ENCODE measurements at places on chromosomes 4 and X.

DNA sequence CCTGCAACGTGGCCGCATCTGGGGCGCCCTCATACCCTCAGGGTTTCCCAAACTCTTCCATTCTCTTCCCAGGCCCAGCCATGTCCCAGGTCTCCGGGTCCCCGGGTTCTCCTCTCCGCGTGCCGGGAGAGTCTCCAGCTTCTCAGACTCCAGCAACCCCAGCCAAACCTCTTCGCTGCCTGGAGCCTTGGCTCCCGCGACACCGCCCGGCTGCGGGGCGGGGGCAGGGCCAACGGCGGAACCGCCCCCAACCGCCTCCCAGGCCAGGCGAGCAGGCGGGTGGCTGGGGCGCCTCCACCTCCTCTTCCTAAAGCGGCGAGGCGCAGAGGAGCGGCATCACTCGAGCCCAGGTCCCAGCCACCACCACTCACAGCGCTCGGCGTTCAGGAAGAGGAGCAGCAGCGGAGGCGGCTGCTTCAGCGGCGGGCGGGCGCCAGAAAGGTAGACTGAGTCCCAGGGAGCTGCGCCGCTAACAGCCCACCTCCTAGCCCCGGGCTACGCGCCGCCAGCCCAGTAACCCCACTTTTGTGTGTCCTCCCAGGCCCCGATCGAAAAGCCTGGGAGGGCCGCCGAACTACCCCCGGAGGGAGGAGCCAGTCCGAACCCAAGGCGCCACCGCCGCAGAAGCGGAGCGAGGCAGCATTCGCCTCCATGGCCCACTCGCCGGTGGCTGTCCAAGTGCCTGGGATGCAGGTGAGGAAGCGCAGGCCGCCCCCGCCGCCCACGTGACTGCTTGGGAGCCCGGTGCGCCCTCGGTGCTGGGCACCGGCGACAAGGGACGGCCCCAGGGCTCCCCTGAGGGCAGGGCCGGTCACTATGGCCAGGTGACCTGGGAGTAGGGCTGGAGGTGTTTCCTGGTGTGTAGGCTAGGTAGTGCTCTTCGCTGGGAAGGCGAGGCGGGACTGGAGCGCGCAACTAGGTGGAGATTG lies at the start of gene STK26:
Gene STK26, plus strand, starts transcription at position 336 of the 929 bp plus-strand sequence. Its CDS starts 316 bp downstream, at position 652.
- peak; percentile 82 for DNase-seq

DNA sequence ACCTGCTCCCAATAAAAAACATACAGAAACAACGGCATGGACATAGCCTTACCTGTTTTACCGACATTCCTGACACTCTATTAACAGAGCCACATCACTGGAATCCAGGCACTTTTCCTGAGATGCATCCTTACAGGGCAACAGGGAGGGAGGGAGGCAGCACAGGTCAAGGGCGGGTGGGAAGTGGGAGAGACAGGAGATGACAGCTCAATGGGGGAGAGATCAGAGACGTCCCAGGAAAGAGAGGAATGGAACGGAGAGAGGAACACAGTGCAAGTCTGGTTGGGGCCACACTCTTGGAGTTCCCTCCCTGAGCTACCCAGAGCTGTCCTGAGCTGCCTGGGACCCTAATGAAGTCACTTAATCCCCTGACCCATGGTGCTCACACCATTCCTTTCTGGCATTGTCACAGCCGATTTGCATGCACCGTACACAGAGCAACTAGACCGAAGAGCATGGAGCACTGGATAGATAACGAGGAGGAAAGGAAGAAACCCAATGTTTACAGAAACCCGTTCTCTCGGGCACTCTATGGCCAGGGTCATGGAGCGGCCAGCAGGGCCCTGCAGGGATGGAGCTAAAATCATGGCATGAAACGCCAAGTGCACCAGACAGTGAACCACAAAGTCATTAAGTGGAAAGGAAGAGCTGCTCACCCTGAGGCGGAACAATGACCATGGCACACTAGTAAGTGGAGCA lies 93.1 kb downstream of the NSUN7 start:
- DNase-seq: no peak

GRCh38 chr4:139761461-139761860 lies 95.8 kb downstream of the MGST2 start:
- DNase-seq: no peak

- DNase-seq: no peak
Measured at GRCh38 chr4:1772853-1773538, 20.1 kb upstream of the FGFR3 start.

- DNase-seq: no peak
Measured at GRCh38 chrX:6095469-6095868, 133.2 kb downstream of the NLGN4X start.

- DNase-seq: no peak
Measured at GRCh38 chr4:166600264-166600663, 634.0 kb downstream of the SPOCK3 start.

DNA sequence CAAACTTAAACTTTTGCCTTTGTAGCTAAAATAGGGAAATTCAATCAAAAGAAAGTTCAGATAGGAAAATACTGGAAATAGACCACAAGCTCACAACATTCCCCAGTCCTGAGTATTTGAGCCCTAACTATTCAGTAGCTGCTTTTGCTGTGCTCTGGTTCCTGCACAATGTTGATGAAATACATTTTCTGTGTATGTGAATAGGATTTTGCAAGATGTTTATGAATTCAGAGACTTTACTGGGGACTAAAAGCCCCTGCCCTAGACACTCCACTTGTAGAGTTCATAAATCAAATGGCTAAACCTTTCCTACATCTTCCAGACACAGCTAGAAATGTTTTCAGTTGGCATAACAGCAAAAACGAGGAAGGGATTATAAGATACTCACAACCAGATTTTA lies 105.9 kb downstream of the FBXO8 start:
- DNase-seq: no peak

DNA sequence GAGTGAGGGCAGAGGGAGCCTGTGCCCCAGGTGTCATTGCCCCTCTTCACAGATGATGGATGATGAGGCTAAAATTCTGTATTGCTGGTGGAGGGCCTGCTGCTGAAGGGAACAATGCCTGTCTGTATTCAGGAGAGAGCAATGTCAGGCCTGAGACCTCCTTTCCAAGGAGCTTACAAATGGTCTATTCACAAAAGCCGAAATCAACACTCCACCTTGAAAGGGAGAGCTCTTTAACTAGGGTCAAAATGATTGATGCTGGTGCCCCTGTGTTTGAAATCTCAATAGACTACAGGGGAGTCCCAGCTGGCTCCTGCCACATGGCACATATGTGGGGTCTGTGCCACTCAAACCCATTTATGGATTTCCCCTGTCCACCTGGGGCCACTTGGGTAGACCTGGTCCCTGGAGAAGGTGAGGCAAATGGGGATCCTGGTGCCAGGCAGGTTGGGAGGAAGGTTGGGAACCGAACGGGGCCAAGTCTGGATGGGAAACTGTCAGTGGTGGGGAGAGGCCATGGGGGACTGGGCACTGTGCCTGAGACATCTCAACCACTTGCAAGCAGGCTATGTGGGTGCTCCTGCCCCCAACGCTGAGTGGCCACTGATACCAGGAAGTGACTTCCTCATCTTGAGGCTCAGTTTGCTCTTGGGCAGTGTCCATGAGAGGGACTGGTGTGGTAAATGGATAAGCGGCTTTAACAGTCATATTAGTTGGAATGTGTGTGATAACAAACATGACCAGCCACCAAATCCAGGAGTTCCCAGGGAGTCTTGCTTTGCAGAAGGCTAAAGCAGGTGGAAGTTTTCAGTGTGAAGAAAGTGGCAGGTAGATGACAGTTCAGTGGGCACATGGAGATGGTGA lies 223.8 kb upstream of the PSAPL1 start:
- DNase-seq: no peak

- DNase-seq: no peak
Measured at GRCh38 chr4:82499738-82500434, 61.9 kb downstream of the TMEM150C start.

- no peak for DNase-seq
Measured at GRCh38 chrX:154384284-154384892, 5.3 kb downstream of the EMD start.

GRCh38 chr4:147828331-147828905 lies 96.5 kb downstream of the ARHGAP10 start:
- no peak for DNase-seq

DNA sequence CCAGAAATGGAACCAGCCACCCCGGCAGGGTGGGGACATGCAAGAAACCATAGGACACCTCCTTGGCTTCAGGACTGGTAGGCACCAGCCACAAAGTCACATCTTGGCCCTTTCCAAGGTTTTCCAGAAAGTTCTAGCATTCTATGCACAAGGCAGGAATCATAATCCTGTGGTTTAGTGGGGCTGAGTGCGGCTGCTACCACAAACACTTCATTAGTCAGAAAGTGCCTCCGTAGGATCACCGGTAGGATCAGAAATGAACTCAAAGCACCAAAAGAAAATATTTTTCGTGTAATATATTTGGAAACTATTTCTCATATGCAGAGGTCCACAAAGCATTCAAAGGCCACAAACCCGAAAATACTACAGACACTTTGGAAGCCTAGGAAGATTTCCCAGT lies 191.7 kb downstream of the PTTG2 start:
- no peak for DNase-seq

All from CD4-positive, alpha-beta T cell treated with Interleukin-1 beta for 1 hour (primary cell).